Sigmoid colon (tissue), 7 donors: ENCODE measurements at places on chromosomes 12 and 14. TPM values are rescaled to one million over a fixed set of nuclear protein-coding genes. Genes with fewer than 3 reads are reported as not detected.

CHURC1 gene
- 156 TPM for total RNA-seq

PHLDA1 gene
- total RNA-seq: 3.6 TPM

SELPLG gene
- 10.0 TPM for total RNA-seq

POTEG gene
- not detected for total RNA-seq

MIS18BP1 gene
- total RNA-seq: 15.0 TPM

FZD10 gene
- 0.71 TPM for total RNA-seq

NKX2-1 gene
- total RNA-seq: not detected

EPYC gene
- total RNA-seq: not detected

DNA sequence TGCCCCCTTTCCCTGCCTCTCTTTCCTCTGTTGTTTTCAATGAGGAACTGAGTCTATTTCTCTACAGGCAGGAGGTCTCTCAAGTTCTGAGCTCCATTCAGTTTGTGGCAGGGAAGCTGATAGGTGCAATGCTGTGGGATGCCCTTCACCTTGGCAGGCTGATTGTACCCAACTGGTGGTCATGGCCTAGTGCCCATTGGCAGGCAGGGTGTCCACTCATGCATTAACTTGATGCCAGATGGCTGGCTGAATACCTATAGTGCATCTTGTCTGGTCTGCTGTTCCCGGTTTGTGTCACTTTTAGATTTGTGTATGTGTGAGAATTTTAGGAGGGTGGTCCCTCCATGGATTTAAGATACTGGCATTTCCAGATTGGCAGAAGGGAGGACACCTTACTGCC is 20.0 kb upstream of the ITGA5 start:
- no peak for DNase-seq

- peak; percentile 80 for DNase-seq
These were observed 966 bp downstream of the SINHCAF start for GRCh38 chr12:31324845-31325523.

DNA sequence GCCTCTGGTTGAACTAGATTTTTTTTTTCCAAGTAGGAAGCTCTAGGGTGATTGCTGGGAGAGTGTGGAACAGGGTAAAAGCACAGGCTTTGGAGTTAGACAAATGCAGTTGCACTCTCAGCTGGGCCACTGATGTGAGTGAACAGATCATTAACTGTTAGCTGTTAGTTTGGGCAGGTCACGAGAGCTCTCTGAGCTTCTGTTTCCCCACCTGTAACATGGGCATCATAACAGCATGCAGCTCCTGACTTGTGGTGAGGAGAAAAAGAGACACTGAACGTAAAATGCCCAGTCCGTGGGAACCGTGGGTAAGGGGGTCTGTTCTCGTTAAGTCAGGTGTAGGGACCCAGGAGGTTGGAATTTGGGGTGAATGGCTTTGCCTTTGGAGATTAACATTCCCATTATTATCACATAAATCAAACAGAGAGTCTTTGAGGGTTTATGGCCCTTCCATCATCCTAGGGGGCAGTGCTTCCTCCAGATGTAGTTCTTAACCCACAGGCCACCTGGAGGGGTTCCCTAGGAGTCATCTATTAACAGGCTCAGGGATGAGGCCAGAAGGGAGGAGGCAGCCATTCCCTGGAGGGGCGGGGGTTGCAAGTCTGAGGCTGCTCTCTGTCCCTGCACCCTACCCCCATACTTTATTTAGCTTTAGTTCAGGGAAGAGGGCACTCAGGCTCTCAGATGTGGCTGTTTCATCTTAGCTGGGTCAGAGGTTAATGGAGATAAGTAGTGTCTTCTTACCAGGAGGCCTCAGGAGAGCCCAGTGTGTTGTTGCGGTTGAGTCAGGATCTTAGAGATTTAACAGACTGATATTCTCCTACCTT is 135.2 kb downstream of the DACT1 start:
- DNase-seq: no peak

- DNase-seq: no peak
These were observed 12.8 kb upstream of the NR4A1 start for GRCh38 chr12:52038447-52038846.

DNA sequence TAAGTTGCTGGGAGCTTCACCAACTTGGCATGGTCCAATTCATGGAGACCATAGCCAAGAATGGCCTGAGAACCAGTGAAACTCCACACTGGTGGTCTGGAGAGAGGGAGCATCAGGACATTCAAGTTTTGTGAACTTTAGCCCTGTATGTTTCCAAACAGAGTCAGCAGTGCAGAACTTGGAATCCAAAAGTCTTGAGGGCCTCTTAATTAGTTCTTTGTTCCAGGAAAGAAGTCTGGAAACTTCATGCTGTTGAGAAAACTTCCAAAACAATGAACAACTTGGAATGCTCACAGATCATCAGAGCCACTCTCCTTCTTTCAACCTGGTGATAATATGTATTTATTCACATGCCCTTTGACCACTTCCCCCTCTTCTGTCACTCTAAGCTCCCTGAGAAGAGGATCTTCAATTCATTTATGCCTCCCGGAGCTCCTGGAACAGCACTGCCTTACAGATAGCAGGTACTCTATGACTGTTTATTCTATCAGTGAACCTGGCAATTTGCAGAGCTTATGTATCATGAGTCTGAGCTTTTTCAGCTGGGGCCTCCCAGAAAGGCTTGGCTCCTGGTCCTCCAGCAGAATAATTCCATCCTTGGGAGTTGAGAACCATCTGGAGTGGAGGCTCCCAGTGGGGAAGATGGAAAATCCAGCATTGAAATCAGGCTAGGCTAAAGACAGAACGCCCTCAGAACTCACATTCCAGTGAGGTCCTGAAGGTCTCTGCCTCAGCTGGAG is 191.4 kb downstream of the KTN1 start:
- DNase-seq: no peak

DNA sequence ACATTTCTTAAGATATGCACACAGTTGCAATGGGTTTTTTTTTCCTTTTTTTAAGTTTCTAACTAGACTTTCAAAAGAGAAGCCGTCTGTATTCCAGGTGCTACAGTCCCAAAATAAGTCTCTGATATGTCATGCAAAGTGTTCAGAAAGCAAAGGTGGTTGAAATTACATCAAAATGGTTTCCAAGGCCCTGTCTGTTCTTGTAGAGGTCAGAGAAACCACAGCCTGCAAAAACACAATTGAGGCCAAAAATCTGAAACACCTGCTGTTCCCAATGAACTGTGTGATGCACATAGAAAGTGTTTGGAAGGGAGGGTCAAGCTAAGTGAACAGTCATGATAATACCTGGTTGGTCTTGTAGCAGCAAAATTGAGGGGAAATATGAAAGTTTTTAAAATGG is 91.0 kb downstream of the VRK1 start:
- no peak for DNase-seq

GRCh38 chr14:70801836-70802235 is 7.5 kb downstream of the MAP3K9 start:
- DNase-seq: no peak

GRCh38 chr12:104959335-104959841 is 1.3 kb upstream of the SLC41A2 start:
- DNase-seq: no peak

- peak; percentile 79 for DNase-seq
These were observed 40.4 kb downstream of the KICS2 start for GRCh38 chr12:64181430-64182291.

DNA sequence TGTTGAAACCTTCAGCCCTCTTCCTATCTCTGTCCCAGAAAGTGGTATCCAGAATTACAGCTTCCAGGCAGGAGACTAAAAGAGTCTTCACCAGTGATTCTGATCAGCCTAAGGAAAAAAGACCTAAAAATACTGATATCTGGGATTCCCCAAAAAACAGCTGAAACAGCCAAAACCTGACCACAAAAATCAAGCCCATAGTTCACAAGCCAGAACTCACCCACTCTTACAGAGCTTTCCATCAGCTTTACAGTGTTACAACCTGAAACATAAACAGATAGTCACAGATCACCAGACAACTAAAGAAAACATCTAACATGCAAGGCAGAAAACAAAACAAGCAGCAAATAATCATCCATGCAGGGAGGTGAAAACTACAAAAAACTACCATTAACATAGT is 26.0 kb upstream of the TSPAN8 start:
- DNase-seq: no peak

- peak; percentile 75 for DNase-seq
These were observed 14.5 kb upstream of the CLEC4A start for GRCh38 chr12:8108808-8109398.

- no peak for DNase-seq
These were observed 61.3 kb upstream of the SLC38A2 start for GRCh38 chr12:46433829-46434228.

DNA sequence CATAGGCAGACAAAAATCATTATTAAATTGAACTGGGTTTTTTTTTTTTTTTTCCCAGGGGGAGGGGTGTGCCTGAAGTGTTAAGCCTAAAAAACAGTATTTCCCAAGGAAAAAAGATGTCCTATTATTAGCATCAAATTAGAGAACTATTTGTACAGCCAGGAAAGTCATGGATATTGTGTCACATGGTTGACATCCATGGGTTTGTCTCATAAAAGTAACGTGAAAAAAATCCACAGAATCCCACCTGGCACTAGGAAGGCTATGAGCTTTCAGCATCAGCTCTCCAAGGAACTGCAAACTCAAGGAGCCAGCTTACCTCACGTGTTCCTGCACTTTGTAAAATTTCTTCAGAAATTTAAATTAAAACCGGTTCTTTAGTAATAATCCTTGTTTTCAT is 69.1 kb upstream of the EGLN3 start:
- no peak for DNase-seq

DNA sequence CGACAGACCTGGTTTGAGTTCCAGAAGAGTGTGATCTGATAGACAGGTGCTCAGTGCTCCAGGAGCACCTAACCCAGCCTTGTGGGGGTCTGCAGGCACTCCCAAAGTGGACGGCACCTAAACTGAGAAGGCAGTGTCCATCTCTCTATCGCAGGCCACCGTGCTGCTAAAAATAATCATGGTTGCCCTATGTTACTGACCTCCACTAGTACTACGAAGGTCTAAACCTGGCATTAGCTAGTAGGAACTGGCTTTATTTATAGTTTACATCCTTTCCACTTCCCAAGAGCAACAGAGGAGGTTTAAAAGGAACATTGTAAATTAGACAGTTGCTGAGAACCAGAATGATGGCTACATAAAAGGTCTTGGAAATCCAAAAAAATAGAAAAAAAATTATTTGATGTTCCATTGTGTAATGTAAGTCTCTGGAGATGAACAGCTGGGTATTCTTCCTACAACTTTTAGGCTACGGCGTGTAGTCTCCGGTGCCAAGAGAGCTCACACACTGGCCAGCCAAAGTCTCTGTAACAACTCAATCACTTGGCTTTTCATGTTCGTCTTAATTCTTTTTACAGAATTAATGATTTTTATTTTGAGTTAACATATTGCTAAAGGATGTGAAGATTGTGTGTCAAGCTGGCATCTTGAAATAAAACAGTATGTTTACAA is 27.3 kb downstream of the PPFIBP1 start:
- no peak for DNase-seq

GRCh38 chr14:59208224-59208814 is 19.9 kb downstream of the DAAM1 start:
- no peak for DNase-seq

DNA sequence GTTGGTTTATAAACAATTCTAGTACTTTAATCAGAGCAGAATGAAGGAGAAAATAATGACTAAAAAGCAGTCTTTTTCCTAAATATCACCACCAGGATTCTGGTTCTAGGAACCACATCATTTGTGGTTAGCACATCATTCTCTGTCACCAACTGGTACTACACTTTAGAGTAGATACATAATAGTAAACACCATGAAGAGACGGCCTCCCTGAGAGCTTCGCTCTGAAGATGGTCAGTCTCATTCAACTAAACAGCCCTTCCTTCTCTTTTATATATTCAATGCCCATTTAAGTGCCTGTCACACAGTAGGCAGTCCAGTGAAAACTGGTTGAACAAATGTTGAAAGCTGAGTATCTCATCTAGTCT is 10.9 kb downstream of the SLC38A2 start:
- DNase-seq: no peak

GRCh38 chr12:50734409-50735263 is 29.3 kb upstream of the ATF1 start:
- DNase-seq: no peak

- no peak for DNase-seq
These were observed 163.3 kb downstream of the PAWR start for GRCh38 chr12:79527473-79527872.

DNA sequence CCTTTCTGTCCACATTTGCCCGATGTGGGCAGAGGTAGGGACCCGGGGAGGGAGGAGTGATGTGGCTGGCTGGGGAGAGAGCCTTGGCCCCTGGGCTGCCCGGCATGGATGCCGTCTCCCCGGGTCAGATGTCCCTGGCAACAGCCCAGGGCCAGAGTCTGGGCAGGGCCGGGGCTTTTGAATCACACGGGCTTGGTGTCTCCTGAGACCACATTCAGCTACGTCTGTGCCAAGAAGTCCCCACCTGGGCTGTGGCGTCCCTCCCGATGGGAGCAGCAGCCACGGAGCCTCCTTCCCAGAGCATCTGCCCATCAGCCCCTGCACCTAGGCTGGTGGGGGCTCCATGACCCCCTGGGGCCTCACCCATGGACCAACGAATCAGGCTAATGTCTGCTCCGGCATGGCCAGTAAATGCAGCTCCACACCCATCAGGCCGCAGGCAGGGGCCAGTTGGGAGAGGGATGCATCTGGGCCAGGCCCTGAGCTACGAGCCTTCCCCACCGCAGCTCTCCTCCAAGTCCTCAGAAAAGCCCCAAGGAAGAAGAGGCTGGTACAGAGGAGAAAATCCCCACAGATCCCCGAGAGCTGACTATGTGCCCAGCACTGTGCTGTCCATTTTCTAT is 109.4 kb downstream of the RFLNA start:
- DNase-seq: peak; percentile 77

DNA sequence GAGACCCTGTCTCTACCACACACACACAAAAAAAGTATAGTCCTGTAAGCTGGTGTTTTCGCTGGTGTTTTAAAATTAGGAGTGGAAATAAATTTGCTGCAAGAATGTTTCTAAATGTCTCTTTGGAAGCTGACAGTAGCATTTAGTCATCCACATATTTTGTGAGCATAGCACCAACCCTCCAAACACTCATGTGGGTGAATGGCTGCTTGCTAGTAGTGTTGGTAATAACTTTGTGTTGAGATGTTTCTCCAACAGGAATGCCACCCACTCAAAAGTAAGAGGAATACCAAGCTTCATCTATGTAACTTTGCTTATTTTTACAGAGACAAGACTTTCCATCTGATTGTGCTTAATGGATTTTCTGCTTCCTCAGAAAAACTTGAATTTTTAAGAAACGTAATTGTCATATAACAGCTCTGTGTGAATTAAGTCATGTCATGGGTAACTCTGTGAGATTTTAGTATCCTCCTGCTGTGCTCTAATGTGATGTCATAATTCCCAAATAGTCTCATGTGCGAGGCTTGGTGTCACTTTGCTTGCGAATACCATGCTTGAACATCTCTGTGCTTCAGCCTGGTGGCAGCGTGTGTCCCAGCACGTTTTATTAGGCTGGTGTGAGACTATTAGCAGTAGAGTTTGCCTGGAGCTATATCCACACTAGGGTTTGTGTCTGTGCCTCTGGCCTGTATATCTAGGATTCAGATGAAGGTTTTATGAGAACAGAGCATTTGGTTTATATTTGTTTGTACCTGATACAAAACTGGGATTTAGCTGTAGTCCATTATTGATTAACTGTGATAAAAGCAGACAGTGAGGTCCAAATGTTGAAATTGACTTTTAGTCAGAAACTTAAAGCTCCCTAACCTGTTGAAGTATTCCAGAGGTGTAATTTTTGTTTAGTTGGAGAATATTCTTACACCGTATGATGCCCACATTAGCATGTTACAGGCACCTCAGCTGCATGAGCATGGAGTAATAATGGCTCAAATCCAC is 80.5 kb downstream of the FBXW8 start:
- no peak for DNase-seq
